ENCODE measurements at places on chromosomes 2 and 18. TPM values are rescaled to one million over a fixed set of nuclear protein-coding genes. Genes with fewer than 3 reads are reported as not detected.
A peak's percentile ranks its signal among the peaks of the same experiment; 100 is the strongest.

The SLC16A14 gene
- 8.6 TPM for total RNA-seq

The ABCB11 gene
- 0.39 TPM for total RNA-seq

The GAL3ST2 gene
- 0.34 TPM for total RNA-seq

DNA sequence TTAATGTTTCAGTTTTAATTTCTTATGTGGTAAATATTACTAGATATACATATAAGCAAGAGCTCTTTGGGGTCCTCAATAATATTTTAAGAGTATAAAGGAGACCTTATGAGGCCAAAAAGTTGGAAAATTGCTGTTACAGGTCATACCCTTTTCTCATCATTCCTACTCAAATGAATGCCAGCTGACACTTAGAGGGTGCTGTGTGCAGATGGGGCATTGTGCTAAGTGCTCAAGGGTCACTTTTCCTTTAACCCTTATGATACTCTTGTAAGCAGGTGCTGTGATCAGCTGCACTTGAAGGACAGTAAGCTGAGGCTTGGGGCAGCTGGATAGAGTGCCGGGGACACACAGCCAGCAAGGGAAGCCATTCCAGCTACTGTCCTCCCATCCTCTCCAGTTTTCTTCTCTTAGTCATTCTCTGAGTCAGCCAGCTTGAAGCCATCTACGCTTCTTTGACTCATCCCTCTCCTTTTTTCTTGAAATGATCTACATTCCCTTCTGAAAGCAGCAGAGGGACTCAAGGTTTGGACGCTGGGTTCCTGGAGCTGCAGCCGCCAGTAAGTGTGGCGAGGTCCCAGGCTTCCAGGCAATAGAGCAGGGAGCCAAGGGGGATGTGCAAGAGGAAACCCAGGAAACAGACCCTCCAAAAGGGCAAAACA is 42.0 kb upstream of the CREB1 start:
- peak; percentile 63 for DNase-seq

DNA sequence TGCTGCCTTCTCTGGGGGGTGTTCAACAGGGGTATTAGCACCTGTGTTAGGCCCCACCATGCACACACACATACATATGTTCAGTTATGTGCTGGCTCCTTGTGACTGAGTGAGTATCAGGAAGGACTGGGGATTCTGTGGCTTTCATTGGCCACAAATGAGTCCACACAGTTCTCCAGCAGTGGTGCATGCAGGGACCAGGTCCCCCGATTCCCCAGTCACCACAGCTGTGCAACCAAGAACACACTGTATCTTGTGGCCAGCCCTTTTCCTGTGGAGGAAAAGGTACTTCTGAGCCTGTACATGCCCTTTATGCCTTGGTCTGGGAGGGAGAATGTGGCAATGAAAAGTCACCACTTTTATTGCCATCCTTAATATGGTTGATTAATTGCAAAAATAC is 74.9 kb upstream of the KLF7 start:
- DNase-seq = no peak

All from lower leg skin (tissue), 4 donors.